ENCODE measurements at places on chromosomes 2 and 18.

- no peak for DNase-seq
Measured at GRCh38 chr18:31203096-31203793, 40.6 kb upstream of the DSC1 start.

DNA sequence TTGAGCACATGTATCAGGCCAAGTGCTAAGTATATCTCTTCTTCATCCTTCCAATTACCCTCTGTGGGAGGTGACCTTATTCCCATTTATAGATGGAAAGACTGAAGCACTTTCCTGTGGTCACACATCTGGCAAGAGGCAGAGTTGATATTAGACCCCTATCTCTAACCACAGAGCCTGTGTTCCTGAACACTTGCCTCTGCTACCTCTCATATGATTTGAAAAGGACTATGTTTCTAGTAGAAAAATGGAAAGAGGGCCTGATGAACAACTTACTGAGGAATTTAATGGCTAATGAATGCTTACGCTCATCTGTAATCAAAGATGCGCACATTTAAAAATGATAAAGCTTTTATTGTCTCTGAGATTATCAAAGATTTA lies 46.2 kb upstream of the DYNC2LI1 start:
- DNase-seq, result no peak

DNA sequence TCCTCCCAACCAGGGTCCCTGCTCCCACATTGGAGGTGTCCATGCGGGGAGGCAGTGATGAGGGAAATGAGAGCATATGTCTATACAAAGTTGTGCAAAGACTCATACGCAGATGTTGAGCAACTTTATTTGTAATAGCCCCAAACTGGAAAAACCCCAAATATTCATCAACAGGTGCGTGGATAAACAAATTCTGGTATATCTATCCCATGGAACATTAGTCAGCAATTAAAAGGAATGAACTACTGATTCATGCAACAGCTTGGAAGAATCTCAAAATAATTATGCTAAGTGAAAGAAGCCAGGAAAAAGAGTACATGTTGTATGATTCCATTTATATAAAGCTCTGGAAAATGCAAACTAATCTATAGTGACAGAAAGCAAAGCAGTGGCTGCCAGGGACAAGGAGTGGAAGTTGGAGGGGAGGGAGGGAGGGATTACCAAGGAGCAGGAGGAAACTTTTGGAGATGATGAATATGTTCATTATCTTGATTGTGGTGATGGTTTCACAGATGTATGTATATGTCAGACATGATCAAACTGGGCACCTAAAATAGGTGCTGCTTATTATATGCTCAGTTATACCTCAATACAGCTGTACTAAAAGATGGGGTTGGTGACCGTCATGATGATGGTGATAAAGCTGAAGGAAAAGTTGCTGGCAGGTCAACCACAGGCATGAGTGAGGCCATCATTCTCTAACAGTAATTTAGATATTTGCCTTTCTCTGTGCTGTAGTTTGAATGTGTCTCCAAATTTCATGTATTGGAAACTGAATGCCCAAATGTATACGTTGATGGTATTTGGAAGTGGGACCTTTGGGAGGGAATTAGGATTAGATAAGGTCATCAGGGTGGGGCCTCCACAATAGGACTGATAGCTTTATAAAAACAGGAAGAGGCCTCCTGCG lies 270.9 kb downstream of the CYP26B1 start:
- no peak for DNase-seq

DNA sequence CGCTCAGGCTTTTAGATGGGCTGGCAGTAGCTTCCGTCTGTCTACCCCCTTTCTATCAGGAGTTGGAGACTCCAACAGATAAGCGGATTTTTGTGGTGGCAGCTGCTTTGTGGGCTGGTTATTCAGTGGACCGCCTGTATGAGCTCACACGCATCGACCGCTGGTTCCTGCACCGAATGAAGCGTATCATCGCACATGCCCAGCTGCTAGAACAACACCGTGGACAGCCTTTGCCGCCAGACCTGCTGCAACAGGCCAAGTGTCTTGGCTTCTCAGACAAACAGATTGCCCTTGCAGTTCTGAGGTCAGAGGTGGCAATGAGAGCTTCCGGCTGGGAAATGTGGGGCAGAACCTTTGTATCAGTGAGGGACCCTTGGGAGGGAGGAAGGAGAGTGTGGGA lies 14.8 kb downstream of the CAD start:
- no peak for DNase-seq

DNA sequence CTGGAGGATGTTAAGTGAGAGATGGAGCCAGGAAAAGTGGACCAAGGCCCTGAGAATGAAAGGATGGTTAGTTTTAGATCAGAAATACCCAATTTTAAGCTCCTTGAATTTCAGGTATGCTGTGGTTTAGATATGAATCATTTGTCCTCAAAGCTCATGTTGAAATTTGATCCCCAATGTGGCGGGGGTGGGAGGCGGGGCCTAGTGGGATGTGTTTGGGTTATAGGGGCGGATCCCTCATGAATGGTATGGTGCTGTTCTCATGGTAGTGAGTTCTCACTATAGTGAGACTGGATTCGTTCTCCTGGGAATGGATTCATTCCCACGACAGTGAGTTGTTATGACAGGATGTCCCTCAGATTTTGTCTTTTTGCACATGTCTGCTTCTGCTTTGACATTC lies 11.4 kb downstream of the MYO5B start:
- DNase-seq, result peak; percentile 22

DNA sequence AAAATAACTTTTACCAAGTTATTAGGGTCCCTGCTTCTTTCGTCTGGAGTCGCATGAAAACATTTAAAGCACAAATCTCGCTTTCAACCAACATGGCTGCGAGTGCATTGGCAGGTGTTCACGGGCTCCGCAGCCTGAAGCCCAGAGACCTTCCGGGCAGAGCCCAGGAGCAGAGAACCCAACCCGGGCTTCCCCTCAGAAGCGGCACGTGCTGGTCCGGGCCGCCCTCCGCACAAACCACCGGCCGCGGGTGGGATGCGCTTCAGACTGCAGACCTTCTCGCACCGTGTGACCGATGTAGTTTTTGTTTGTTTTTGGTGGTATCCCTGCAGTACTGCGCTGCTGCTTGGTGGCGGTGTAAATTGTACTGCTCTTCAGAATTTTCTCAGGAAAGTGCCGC lies 105.6 kb upstream of the TPO start:
- DNase-seq, result no peak

GRCh38 chr2:99865818-99866676 lies 276.3 kb downstream of the AFF3 start:
- DNase-seq, result peak; percentile 86

Data from brain microvascular endothelial cell (primary cell).